ENCODE measurements at places on chromosomes 2 and 18.

DNA sequence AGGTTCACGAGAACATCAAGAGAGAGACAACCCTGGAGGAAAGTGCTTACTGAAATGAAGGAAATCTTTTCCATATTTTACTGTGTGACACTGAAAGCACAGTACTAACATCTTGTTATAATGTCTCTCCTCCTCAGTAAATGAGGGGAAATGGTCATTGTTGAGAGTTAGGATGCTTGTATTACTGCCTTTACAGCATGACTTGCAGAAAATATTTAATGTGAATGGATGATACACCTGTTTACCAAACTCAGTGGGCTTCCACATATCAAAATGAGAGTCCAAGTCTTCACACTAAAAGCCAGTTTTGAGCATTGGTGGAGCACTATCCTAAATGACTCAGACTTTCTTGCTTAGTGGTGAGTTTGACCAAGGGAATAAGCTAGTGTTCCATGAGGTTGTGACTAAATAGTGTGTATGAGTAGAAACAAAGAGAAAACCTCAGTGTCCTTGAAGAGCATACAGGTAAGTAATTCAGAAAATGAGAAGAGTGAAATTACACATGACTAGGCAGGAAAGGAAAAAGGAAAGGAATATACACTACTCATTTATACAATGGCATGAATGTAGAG, 930.7 kb upstream of the CELF4 start:
- DNase-seq: no peak

- DNase-seq: no peak
These were observed 82.0 kb upstream of the MEX3C start for GRCh38 chr18:51279367-51279984.

DNA sequence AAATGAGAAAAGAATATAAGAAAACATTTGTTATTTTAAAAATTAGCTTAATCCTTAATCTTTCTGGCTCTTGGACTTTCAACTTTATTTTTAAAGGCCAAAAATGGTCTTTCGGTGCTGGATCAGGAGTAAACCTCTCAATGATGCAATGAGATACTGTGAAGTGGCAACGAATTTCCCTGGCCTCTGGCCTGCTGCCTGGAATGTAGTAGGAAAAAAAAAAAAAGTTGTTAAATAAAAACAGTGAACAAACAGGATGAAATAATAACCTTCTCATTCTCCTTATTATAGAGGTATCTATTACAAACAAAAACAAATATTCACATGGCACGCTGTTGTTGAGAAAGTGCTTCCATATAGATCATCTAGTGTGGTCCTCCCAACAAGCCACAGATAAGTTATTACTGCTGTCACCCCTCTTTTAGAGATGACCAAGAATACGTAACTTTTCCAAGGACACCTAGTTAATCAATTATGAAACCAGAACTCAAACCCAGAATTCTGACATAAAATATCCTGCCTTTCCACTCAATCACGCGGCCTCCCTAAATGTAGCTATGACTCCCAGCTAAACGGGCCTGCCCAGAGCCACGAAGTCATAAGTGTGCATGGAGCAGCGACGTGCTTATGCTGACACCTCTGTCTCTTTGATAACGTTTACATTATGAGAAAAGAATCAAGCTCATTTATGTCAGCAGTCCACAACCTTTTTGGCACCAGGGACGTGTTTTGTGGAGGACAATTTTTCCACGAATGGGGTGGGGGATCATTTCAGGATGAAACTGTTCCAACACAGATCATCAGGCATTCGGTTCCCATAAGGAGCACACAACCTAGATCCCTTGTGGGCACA, 170.9 kb downstream of the BCL2 start:
- no peak for DNase-seq

GRCh38 chr2:144645083-144645778, 125.3 kb upstream of the ZEB2 start:
- DNase-seq: no peak

DNA sequence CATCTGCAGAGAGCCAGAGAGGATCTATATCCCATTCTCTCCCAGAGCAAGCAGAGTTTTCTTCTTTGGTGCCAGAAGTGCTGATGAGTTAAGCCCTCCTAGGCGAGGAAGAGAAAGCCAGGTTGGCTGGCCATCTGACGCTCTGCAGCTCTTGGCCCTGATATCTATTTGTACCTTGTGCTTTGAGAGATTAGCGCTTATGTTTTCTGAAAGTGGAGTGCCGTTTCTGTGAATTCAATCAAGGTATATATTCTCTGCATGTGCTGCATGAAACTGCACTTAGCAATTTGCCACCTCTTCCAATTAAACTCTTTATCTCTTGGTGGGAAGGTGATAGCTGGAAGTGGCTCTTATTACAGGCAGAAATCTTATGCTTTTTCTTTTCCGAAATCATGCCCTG, 177.5 kb downstream of the LPIN1 start:
- peak; percentile 54 for DNase-seq

DNA sequence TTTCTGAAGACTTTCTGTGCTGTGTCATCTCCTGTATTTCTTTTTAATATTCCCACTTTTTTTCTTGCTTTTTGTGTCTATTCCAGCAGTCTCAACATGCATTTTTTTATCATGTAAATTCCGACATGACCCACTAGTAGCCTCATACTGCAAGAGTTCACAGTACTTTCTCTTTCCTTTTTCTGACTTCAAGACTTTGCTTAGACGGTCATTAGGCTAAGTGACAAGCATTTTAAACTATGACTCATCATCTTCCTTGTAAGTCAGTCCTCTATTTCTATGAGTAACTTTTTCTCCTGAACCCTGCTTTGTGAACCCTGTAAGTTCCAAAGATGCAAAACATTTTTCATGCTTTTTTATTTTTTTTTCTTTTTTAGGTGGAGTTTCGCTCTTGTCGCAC, 381.2 kb downstream of the TXNL1 start:
- DNase-seq: no peak

DNA sequence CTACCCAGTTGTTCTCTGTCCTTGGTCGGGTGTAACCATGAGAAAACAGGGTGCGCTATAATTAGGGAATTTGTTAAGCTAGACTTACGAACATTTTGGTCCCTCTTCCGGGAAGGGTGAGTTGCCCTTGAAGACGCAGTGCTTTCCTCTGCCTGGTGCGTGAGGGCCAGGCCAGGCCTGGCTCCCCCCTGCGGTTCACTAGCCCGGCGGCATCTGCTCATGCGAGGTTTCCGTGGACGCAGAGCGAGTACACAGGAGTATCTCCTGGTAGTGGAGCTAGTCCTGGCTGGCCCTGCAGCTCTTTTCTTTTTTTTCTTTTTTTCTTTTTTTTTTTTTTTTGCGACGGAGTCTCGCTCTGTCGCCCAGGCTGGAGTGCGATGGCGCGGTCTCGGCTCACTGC, 148.8 kb downstream of the PTGR3 start:
- no peak for DNase-seq

DNA sequence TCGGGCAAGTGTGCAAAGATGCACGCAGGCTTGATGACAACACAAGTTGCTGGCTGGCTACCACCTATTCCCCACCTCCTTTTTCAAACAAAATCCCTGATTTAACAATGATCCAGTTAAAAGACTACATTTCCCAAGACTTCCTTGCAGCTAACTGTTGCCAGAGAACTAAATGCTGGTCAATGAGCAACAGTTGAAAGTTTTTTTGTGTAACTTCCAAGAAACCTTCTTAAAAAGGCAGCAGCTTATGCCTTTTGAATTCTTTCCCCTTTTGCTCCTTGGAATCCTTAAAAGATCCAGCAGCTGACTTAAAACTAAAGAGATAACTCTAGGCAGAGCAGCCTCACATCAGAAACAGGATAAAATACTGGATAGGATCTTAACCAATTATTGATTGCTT, 38.5 kb downstream of the NPHP1 start:
- DNase-seq: no peak

GRCh38 chr2:209519271-209519670, 95.4 kb downstream of the MAP2 start:
- no peak for DNase-seq

GRCh38 chr2:232419245-232420072, 12.8 kb downstream of the ALPG start:
- DNase-seq: peak; percentile 28

DNA sequence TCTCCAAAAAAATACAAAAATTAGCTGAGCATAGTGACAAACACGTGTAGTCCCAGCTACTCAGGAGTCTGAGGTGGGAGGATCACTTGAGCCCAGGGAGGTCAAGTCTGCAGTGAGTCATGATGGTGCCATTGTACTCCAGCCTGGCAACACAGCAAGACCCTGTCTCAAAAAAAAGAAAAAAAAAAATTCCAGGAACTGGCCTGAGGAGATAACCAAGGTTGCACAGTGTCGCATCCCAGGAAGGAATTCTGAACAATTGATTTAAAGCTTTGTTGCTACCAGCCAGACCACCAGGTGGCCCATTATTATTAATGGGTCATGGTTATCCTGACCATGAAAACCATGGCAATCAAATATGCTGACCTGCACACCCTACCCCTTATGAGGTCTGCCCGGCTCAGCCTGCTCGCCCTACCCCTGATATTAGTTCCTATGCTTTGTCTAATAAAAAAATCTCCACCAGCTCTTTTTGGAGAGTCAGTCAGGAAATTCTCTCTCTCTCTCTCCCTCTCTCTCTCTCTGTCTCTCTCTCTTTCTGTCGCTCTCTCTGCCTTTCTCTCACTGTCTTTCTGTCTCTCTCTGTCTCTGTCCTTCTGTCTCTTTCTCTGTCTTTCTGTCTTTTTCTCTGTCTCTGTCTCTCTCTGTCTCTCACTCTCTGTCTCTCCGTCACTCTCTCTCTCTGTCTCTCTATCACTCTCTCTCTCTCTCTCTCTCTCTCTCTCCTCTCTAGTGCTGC, 73.7 kb downstream of the NCAPH start:
- peak; percentile 37 for DNase-seq

- no peak for DNase-seq
These were observed 13.3 kb upstream of the PRELID3A start for GRCh38 chr18:12394428-12394827.

DNA sequence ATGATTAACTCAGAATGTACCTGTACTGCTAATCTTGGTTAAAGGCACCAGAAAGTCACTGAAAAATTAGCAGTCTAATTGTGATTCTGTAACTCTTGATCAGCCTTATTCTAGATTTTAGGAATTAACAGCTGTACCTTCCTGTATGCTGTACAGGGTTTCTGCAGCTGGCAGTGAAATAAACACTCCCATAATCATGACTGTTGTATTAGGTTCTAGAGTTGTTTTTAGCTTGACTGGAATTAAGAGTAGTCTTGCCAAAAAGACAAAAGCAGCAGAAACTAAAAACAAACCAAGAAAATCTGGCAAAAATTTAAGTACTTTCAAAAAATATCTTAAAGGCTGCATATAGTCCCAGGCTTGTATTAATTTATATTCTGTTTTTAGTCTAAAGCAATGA, 103.5 kb downstream of the SOS1 start:
- DNase-seq: no peak

DNA sequence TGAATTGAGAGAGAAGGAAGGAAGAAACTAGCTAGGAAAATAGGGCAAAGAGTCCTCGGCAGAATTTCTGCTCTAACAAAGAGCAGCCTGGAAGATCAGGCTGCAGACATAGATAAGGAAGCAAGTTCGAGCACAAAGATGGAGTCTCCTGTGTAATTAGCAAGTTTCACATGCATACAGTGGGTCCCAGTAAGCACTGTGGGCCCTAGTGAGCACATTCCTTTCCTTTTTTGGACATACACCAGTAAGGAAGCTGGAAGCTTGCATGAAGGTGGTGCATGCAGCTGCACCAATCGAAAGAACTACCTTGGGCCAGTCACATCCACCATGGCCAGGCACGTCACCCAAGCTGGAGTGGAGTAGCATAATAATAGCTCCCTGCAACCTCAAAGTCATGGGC, 109.7 kb downstream of the NOL4 start:
- no peak for DNase-seq

DNA sequence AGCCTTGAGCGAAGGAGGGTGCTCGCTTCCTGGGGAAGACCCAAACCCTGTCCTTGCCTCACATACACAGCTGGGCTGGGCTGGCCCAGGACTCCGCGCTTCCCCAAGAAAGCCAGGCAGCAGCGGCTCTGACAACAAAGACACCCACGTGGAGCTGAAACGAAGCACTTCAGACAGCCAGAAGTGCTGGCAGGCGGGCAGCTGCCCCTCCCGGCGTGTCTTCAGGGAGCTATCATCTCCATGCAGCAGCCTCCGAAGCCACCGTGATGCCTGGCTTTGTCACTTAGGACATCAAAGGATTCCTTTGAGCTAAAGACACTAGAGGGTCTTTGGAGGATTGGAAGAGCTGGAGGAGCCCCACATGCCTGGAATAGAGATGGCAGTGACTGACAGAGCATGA, 35.2 kb downstream of the C1QL2 start:
- DNase-seq: peak; percentile 27

DNA sequence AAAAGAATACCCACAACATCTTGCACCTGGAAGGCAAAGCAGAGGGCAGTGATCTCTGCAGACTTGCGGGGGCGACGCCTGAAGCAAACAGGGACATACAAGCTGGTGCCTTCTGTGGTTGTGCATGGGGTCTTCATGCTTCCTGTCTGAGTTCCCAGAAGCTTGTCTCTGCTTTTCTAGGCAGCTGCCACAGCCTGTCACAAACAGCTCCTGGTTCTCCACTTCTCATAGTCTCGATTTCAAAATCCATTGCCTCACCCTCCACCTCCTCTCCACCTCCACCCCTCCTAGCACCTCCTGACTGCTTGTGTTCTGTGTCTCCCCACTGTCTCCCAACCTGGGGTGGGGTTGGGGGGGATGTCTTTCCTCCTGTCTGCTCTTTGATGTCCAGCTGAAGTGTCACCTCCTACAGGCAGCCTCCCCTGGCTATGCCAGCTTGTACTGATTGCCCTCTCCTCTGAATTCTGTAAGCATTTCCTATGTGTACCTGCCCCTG, 1.7 kb upstream of the PROC start:
- peak; percentile 29 for DNase-seq

- no peak for DNase-seq
These were observed 689.5 kb downstream of the TMEM182 start for GRCh38 chr2:103451283-103451682.

DNA sequence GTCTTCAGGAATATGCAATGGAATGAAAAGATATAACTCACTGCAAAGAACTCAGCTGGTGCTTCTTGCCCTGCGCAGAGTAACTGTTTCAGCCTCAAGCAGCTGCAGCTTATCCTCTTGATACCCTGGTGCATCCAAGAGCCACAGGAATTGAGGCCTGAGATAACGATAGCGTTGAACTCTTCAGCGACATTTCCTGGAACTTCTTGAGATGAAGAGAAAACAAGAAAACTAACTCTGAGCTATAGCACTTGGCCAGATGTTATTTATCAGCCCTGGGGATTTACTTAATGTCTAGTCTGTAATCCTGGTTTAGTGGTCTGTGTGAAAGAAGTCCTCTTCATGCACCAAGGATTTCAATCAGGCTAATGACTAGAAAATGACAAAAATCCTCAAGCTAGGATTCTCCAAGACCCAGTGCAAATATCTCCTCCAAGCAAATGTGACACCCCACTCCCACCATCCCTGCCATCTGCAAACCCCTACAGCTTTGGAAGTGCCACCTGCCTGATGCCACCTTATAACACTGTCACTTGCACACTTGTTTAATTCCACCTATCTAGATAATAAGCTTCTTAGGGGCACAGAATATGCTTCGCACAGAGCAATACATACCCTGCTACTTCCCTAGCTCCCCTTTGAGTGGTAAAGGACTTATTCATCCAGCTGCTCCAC, 40.6 kb downstream of the EHD3 start:
- no peak for DNase-seq

GRCh38 chr2:135299165-135299564, 231.9 kb downstream of the ZRANB3 start:
- DNase-seq: no peak
